GM18507 (cell line): ENCODE measurements at places on chromosomes 12 and 14.

- no peak for DNase-seq
Observed at GRCh38 chr14:95522116-95522515, 5.7 kb upstream of the SYNE3 start.

DNA sequence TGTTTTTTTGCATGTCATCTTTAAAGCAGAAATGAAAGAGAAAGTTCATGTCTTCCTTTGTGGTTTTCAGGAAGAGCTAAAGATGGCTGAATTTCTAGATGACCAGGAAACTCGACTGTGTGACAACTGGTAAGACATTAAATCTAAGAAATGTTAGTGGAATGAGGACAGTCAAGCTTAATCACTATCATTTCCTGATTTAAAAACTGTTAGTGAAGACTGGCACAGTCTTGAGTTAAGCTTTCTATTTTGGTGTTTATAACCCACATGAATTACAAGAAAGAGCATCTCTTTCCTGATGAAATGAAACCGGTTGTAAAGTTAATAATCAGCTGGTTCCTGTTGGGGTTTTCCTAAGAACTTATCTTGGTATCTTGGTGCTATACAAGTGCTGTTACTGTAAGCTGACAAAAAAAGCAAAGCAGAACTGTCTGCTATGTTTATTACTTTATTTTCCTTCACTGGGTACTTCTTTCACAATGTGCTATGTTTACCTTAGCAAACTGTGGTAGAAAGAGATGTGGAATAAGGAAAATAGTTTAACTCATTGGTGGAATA lies 5.2 kb downstream of the TRAFD1 start:
- no peak for DNase-seq

DNA sequence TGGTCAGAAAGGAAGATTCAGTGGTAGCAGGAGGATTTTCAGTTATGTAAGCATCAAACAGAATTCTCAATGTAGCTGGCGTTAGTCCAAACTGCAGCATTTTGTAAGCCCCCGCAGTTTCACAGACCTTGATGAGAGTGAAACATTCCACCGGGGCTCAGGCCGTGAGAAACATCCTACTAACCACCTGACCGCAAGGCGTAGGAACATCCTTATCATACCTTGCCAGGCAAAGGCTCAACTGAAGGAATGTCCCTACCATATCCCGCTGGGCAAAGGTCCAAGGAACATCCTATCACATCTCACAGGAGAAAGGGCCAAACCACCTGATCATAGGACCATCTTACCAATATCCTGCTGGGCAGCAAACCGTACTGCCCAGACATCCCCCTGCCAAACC lies 624.8 kb upstream of the TMEM132C start:
- no peak for DNase-seq

GRCh38 chr12:110091136-110091711 lies 32.9 kb upstream of the IFT81 start:
- DNase-seq: no peak

DNA sequence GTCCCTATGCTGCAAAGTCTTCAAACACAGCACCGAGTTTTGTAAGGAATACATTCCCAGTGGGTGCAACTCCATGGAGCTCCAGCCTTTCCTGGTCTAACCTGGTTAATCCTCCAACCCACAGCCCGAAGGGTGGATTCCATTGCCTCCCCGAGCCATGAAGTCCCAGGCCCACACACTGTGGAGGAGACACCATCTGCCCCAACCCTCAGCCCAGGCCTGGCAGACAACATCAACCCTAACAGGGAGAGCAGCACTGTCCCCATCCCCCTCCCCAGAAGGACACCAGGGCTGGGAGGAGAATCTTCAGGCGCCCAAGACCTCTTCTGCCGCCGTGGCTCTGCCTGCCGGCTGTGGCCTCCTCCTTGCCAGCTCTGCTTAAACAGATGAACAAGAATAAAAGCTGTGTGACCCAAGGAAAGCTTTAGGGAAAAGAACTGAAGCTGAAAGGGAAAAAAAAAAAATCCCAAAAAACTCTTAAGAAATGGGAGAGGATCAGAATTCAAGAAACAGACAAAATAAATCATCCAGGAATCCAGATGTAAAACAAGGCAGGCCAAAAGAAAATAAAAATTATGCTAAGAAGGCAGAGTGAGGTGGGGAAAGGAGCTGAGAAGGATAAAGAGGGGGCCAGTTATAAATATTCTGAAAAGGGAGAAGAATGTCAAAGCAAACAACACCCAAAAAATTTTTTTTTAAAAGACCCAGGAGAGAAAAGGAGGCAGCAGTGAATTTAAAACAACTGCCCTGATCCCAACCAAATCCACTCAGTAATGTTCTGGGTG lies 16.0 kb upstream of the ZFP36L1 start:
- no peak for DNase-seq

GRCh38 chr14:81211844-81212243 lies 8.9 kb downstream of the GTF2A1 start:
- no peak for DNase-seq

- no peak for DNase-seq
Observed at GRCh38 chr12:33115716-33116115, 219.1 kb upstream of the PKP2 start.

DNA sequence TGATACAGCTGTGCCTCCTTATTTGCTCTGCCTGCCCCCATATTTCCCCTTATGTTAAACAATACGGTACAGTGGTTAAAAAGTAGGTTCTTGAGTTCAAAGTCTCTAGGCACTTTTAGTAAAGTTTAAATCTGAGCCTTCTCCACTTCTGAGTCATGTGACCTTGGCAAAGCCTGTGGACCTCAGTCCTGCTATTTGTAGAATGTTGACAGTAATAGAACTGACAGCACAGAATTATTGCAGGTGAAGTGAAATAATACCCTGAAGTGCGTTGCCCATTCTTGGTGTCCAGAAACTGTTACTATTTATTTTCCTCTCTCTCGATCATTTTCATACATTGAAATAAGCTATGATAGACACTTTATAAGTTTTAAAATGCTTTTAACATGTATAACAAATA lies 499.7 kb downstream of the EGLN3 start:
- DNase-seq: no peak

- DNase-seq: no peak
Observed at GRCh38 chr14:95901054-95901453, 24.4 kb downstream of the TUNAR start.

- DNase-seq: no peak
Observed at GRCh38 chr12:56155256-56155845, 2.8 kb upstream of the MYL6 start.

- DNase-seq: no peak
Observed at GRCh38 chr14:55074662-55075061, 23.2 kb downstream of the MAPK1IP1L start.

GRCh38 chr14:93748208-93749075 lies 39.8 kb downstream of the PRIMA1 start:
- no peak for DNase-seq

DNA sequence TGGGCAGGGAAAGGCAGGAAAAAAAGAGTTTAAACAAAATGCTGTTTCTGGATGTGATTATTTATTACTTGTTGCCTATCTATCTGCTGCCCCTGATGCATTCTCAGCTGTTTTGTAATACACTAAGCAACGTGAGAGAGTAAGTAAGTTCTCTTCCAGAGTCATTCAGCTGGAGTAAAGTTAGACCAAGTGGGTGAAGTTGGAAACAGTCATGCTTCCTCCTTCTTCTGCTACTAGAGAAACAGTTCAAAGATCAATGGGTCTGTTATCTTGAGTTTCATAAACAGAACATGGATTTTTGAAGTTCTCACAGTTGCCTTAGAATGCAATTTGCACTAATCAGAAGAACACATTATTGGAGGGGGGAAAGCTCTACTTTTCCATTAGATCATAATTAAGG lies 279.3 kb downstream of the EGLN3 start:
- DNase-seq: no peak

DNA sequence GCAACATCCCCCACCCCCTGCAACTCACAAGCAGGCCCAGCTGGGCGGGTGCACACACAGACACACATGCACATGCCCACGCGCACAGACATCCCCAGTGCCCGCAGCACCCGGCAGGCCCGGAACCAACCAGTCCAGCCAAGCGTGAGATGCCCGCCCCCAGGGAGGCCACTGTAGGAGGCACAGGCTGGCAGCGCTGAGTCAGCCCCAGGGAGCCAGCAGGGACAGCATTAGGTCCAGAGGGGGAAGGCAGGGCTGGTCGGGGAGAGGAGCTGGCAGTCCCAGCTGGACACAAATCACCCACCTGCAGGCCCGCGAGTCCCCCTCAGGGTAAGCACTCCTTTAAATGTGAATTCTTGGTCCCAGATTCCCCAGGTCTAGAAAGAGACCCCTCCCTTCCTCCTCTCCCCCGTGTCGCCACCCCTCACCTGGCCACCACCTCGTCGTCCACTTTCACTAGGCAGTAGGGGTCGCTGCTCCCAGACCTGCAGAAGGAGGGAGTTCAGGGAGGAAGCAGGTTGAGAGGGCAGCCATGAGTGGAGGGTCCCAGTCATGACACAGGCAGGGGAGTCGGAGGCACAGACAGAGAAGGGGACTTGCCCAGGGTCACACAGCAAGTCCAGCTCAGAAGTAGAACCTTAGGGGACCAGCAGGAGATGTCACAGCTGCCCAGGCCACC lies 5.0 kb downstream of the RASAL1 start:
- DNase-seq: no peak

GRCh38 chr14:72932893-72933292 lies 6.6 kb downstream of the DCAF4 start:
- DNase-seq: no peak

- DNase-seq: no peak
Observed at GRCh38 chr12:97752129-97752528, 289.5 kb downstream of the RMST start.

- no peak for DNase-seq
Observed at GRCh38 chr14:67428501-67429031, 16.6 kb upstream of the PLEK2 start.
